ENCODE measurements at places on chromosomes 16 and 17.

- DNase-seq, result no peak
Observed at GRCh38 chr17:82837586-82838320, 2.1 kb downstream of the ZNF750 start.

DNA sequence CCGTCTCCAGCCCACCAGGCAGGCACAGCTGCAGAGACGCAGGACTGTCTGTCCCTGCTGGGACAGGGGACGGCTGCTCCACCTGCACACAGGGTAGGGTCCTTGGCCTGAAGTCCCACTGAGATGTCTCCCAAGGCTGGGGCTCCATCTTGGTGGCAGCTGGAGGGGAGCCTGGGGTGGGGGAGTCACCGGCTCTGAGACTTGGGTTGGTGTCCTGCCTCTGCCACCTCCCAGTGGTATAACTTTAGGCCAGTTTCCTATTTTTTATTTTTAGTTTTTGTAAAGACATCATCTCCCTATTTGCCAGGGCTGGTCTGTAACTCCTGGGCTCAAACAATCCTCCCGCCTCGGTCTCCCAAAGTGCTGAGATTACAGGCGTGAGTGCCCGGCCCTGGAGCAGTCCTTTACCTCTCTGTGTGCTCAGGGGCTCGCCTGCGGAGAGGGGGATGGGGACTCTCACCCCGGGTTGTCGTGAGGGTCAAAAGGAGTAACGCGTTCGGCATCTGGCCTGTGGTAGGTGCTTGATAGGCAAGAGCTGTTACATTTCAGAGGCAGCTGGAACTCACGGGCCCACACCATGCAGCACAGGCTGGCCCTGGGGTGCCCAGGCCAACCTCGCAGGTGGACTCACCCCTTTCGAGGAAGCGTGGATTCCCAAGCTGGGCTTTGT lies 46.6 kb upstream of the DOC2B start:
- DNase-seq, result no peak

- peak; percentile 46 for DNase-seq
Observed at GRCh38 chr17:17141860-17142552, 64.1 kb downstream of the PLD6 start.

GRCh38 chr16:59210955-59211541 lies 476.9 kb upstream of the GOT2 start:
- DNase-seq, result no peak

GRCh38 chr17:45580924-45581323 lies 90.4 kb upstream of the PLEKHM1 start:
- no peak for DNase-seq

DNA sequence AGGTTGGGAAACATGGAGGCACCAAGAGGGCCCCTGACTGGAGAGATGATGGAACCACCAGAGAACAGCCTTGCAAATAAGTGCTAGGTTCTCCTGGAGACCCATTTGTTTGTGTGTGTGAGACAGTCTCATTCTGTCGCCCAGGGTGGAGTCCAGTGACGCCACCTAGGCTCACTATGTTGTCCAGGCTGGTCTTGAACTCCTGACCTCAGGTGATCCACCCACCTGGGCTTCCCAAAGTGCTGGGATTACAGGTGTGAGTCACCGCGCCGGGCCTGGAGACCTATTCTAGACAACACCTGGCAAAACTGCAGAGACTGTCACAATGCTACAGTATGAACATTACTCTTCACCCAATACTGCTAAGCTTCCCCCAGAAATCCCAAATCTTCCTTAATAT lies 1.5 kb downstream of the NPLOC4 start:
- DNase-seq, result no peak

- peak; percentile 71 for DNase-seq
Observed at GRCh38 chr17:43006639-43007551, at the start of gene IFI35. Gene IFI35 (plus strand): TSS chr17:43006784. CDS start chr17:43006948, 164 bp downstream.

DNA sequence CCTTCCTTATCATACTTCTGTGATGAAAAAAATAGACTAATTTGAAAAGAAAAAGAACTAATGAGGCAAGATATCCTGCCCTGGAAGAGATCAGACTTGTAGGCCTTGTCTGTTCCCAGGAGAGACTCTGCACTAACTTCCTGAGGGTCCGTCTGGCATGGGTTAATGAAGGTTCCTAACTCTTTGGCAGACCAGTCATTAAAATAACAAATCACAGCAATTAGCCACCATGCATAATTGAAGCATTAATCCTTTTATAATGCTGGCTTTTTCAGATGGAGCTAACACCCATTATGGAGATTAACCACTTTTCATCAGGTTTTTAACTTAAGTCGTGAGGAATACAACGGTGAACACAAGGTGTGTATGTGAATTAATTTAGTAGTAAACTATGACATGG lies 10.4 kb upstream of the KRT10 start:
- DNase-seq, result no peak

DNA sequence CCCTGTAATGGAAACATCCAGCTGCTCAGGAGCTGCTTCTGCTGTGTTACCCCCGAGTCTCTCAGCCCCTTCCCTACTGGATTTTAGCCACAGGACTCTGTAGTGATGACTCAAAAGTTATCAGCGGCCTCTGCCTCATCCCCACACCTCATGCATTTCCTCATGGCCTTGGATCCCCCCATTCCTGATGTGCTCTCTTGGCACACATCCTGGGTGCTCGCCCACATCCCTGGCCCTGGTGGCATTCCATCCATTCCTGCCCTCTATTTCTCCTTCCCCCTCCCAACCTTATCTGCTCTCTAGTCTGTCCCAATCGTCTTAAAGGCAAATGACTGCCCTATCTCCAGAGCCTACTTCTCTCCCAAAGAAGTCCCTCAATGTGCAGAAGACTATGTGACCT lies 24.6 kb downstream of the MARF1 start:
- DNase-seq, result no peak

GRCh38 chr16:73317321-73317857 lies 269.5 kb upstream of the ZFHX3 start:
- DNase-seq, result no peak

- no peak for DNase-seq
Observed at GRCh38 chr17:57441270-57441600, 184.9 kb downstream of the MSI2 start.

GRCh38 chr17:77327566-77328464 lies 187.0 kb downstream of the SEC14L1 start:
- DNase-seq, result no peak
